Hematopoietic multipotent progenitor cell treated with erythropoietin and hydrocortisone succinate and interleukin-3 and kit ligand, for 4 days (in vitro differentiated cells): ENCODE measurements at places on chromosomes 16 and 17.

- no peak for DNase-seq
Measured at GRCh38 chr17:31627960-31628359, 231.1 kb downstream of the COPRS start.

DNA sequence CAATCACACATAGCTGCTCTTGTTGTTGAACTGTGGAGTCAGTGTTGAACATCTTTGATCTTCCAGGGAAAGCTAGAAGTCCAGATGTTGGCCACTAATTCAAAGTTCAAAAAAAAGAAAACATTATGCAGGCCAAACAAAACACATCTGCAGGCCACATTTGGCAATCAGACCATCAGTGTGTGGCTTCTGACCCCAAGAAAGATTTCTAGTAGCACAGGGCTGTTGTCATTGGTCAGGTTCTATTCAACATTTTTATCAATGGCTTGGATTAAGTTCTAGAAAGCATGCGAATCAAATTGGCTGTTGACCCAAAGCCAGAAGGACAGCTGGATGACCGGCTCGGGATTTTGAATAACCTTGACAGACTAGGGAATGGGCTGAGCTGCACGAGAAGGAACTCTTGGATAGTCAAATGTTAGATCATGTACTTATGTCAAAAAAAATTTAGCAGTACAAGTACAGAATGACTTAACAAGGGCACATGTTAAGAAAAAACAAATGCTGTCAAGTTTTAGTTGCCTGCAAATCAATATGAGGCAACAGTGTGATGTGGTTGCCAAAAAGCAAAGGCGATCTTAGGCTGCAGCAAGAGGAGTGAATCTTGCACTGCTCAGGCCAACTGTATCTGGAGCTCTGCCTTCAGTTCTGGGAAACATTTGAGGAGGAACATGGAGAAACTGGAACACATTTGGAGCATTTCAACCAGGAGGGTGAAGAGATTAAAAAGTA, 187.6 kb downstream of the RGS9 start:
- DNase-seq = no peak

GRCh38 chr17:2192367-2193057, 111.1 kb downstream of the SMG6 start:
- peak; percentile 97 for DNase-seq

DNA sequence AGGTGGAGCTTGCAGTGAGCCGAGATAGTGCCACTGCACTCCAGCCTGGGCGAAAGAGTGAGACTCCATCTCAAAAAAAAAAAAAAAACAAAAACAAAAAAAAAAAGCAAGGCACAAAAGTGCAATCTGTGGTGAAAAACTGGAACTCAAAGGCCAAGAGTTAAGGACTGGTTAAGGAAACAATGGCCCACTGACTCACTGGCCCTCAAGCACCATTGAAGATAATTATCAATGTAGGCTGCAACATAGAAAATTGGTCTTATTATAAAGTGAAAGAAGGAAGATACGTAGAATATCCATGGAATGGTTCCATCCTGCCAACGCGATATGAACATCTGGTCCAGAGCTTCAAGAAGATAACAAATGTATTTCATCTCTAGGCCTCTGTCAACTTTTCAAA, 444.2 kb downstream of the SOX9 start:
- no peak for DNase-seq

- no peak for DNase-seq
Measured at GRCh38 chr16:1013593-1013900, 32.0 kb downstream of the SOX8 start.

DNA sequence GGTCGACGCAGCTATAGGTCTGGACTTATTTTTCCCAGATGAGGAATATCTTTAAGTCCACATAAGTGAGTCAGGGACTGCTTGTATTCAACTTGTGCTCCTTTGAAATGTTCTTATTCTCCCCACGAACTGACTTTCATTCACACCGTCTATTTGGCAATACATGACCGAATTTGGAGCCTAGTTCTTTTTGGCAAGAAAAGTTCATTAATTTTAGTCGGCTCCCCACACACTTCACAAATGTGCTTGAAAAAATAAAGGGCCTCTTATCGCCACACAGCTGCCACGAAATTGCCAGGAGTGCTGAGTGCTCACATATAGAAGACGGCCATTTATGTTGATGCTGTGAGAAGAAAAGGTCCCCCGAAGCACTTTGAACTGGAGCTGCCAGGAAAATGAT, 152.6 kb downstream of the PRKCA start:
- DNase-seq = no peak

GRCh38 chr16:78611318-78611717, 511.9 kb downstream of the WWOX start:
- no peak for DNase-seq

DNA sequence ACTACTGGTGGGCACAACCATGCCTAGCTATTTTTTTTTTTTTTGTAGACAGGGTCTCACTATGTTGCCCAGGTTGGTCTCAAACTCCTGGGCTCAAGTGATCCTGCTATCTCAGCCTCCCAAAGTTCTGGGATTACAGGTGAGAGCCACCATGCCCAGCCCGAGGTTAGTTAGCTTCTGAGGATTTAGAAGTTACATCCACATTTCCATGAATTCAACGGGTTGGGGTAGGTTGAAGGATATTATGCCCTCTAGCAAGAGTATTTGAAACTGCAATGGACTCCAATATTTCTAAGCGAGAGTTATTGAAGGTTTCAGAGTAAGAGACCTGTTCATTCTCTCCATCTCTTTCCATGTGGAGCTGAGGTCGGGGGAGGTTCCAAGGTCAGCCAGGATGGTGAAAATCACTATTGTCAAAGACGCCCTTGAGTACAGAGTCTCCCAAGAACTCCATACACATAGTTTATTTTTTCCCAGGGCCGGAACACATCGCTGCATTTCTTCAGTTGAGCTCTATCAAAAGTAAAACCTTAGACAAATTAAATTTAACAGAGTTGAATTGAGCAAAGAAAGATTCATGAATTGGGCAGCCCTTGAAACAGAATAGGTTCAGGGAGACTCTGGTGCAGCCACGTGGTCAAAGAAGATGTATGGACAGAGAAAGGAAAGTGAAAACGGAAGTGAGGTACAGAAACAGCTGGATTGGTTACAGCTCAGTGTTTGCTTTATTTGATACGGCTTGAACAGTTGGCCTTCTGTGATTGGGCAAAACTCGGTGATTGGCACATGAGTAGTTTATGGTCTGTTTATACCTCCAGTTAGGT, 19.0 kb upstream of the ITPRIPL2 start:
- DNase-seq = peak; percentile 40
